ENCODE measurements at places on chromosomes 4 and X.
A peak's percentile ranks its signal among the peaks of the same experiment; 100 is the strongest.

DNA sequence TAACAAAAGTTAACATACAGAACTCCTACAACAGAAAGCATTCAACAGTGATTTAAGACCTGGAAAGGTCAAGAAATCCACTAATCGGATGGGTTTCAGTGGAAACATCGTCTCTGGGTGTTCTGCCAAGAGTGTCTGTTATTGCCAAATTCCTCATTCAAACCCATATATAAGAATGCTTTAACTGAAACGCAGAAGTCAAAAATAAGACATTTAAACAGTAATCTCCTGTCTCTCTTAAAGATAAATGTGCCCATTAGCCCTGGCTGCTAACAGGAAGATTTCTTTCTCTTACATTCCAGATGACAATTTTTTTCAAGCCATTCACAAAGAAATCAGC lies 31.5 kb downstream of the DCTD start:
- peak; percentile 49 for DNase-seq

DNA sequence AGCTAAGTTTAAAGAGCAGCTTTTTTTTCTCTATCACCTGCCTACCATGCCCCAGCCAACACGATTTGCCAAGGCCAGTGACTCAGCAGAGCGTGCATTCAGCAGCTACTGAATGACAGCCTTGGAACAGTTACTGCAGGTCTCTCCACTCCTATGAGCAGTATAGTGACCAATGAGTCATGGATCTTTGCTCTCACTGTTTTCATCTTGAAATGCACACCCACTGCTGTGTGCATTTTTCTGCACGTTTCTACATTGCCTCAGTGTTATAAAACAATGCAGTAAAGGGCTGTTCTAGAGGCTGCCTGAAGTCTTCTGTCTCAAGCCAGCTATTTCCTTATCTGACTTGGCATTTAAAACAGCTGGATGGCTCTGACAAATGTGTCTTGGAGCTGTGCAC lies 66.0 kb upstream of the C4orf54 start:
- DNase-seq = peak; percentile 87

GRCh38 chrX:141732031-141732430 lies 33.5 kb upstream of the SPANXD start:
- peak; percentile 16 for DNase-seq

- DNase-seq = no peak
Observed at GRCh38 chrX:153372949-153373348, 28.2 kb downstream of the PNMA6E start.

GRCh38 chr4:145440292-145441007 lies 41.2 kb upstream of the SMAD1 start:
- no peak for DNase-seq

DNA sequence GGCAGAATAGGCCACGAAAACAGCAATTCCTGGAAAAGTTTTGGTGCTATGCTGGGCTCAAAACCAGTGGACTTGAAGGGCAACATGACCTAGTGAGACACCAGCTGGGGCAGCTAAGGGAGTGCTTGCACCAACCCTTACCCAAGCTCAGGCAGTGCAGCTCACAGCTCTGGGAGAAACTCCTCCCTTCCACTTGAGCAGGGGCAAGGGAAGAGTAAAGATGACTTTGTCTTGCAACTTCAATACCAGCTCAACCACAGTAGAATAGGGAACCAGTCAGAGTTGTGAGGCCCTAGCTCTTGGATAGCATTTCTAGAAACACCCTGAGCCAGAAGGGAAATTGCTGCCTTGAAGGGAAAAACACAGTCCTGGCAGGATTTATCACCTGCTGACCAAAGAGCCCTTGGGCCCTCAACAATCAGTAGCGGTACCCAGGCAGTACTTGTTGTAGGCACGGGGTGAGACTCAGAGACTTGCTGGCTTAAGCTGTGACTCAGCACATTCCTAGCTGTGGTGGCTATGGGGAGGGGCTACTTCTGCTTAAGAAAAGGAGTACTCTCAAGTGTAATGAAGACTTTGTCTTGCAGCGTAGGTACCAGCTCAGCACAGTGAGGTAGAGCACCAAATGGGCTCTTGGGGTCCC lies 19.7 kb upstream of the ABCG2 start:
- peak; percentile 68 for DNase-seq

- DNase-seq = no peak
Observed at GRCh38 chrX:39874202-39874816, 223.4 kb downstream of the BCOR start.

DNA sequence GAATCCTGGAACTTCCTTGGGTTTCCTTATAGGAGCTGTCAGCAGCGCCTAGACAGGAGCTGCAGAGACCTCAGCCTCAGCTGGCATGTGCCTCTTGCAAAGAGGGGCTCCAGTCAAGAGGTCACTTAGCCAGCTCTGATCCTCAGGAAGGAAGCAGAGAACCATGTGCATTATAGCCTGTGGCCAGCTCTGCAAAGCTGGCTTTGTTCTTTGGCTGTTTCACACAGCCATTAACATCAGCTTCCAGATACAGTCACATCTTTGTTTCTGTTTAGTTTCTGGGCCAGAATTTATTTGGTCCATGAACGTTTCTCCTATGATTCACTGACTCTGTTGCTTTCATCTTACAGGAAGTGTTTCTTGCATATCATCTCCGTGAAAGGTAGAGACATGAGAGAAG lies 92.4 kb downstream of the CC2D2A start:
- no peak for DNase-seq

DNA sequence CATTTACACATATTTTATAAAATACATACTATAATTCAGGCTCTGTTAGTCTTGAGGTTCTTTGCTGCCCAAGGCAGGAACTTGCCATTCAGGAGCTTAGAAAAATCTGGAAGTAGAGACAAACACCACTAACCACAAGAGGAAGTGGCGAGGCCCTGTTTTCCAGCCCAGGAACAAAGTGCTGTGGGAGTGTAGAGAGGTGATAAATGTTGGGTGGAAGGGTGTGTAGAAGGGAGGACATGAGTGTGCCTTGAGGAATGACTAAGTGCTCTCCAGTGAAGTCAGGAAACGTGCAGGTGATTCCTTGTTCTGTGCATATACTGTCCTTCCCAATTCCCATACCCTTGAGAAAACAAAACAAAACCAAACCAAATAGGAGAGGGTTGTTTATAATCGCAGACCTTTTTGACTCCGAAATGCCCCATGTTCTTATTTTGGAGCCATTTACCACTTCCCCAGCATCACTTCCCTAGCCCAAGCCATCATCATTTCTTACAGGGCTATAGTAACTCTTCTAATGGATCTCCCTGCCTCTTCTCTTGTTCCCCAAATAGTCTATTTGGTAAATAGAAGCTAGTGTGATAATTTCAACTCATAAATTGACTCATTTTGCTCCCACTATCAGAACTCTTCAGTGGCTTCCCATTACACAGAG lies 83.2 kb downstream of the GPAT3 start:
- peak; percentile 43 for DNase-seq

GRCh38 chr4:68589790-68590189 lies 13.7 kb upstream of the UGT2B17 start:
- no peak for DNase-seq

DNA sequence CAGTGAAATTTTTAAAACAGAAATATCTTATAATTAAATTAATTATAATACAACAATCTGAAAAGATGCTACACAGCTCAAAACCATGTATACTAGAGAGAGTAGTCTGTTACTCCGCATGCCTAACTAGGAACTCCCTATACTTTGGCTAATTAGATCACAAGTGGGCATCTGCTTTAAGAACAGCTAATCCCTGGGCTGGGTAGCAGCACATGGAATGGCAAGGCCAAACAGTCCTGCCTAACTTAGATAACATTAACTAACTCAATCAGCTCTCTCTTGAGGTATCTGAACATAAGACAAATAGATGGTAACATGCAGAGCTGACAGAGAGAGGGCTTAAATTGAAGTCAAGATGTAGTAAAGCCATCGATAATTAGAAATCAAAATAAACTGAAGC lies 9.9 kb downstream of the CHIC2 start:
- no peak for DNase-seq

DNA sequence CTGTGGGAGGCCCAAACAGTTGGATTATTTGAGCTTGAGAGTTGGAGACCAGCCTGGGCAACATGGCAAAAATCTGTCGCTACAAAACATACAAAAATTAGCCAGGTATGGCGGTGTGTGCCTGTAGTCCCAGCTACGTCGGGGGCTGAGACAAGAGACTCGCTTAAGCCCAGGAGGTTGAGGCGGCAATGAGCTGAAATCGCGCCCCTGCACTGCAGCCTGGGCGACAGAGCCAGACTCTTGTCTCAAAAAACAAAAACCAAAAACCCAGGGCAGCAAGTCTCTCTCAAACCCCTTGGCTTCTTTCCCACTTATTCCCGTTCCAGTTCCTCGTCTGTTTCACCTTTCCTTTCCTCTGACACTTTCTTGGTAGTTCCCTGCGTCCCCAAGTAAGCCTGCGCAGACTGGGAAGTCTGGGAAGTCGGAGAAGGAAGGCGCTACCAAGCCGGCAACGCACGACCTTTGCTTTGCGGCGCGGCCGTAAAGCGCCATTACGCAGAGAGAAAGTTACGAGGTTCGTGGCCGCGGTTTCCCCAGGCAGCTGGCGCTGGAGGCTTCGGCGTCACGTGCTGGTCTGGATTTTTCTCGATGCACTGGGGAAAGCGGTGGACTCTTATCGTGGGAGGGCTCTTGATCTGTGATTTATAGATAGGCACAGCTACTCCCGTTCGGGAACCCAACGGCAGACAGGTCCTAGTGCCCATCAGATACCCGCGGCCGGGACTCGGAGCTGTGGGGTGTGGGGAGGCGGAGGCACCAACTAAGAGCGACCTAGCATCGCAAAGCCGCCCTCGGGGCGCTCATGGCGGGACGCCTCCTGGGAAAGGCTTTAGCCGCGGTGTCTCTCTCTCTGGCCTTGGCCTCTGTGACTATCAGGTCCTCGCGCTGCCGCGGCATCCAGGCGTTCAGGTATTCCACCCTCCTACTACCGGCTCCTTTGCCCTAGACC lies at the start of gene NUDT9:
Gene NUDT9, plus strand, starts transcription at position 470 of the 949 bp plus-strand sequence. Its CDS starts 333 bp downstream, at position 803.
- peak; percentile 97 for DNase-seq

- DNase-seq = no peak
Observed at GRCh38 chr4:113884655-113885054, 94.8 kb downstream of the ARSJ start.

DNA sequence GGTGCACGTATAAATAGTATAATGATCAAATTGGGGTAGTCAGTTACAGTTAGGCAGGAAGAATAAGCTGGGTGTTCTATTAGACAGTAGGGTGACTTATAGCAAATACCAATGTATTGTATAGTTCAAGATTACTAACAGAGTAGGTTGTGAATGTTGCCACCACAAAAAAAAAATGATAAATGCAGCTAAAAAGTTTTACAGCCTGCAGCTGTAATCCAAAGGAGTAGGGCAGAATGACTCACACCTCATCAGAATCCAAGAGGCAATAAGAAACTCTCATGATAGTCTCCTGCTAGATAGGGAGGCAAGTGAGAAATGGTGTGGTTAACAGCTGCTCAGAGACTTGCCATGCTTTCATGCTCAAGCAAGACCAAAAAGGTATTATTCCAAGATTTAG lies 19.6 kb upstream of the TCEAL4 start:
- DNase-seq = peak; percentile 74

- no peak for DNase-seq
Observed at GRCh38 chr4:15563871-15564270, 91.3 kb downstream of the FBXL5 start.

GRCh38 chr4:150089732-150090131 lies 11.5 kb downstream of the DCLK2 start:
- DNase-seq = no peak

DNA sequence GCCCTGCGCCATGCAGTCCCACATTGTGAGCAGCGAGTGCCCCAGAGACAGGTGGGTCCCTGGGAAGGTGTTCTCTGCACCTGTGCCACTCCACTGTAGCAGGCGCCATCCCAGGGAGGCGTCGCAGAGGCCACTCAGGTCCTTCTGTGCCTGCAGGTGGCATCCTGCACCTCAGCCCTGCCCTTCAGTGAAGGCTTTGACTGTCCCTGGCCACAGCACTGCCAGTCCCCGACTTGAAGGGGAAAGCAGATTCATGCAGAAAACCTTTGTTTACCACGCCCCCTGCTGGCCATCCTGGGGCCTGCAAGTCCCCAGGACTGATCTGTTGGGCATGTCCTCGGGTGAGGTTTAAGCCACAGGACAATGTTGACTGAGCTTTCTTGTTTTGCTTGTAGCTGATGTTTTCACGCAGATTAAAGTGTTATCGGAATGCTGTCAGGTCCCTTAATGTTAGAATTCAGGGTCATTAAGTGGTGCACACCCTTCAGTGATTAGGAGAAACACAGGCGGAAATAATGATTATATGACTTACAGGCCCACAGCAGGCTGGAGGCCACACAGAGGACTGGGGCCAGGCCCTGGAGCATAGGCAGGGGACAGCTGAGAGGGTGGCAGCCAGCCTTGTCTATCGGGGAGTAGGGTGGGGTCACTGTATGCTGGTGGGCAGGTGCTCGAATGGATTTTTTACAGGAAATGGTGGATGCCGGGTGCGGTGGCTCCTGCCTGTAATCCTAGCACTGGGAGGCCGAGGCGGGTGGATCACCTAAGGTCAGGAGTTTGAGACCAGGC lies 5.0 kb downstream of the TACC3 start:
- peak; percentile 88 for DNase-seq

GRCh38 chr4:25811374-25811690 lies 51.5 kb downstream of the SEL1L3 start:
- peak; percentile 50 for DNase-seq

GRCh38 chr4:7208509-7209451 lies 16.4 kb downstream of the SORCS2 start:
- no peak for DNase-seq

GRCh38 chrX:135328421-135329005 lies 19.2 kb downstream of the ETDC start:
- DNase-seq = peak; percentile 10

DNA sequence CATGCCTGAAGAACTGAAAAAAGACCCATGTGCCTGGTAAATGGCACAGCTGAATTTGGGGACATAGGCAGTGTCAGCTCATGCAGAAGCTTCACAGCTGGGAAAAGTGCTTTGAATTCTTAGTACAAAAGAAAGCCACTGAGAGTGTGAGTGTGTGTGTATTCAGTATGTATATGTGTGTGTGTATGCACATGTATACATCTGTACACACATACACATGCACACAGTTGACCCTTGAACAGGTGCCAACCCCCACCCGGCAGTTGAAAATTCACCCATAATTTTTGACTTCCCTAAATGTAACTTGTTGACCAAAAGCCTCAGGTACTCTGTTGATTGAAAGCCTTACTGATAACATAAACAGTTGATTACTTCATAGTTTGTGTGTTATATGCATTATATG lies 49.5 kb upstream of the ENPP6 start:
- no peak for DNase-seq

DNA sequence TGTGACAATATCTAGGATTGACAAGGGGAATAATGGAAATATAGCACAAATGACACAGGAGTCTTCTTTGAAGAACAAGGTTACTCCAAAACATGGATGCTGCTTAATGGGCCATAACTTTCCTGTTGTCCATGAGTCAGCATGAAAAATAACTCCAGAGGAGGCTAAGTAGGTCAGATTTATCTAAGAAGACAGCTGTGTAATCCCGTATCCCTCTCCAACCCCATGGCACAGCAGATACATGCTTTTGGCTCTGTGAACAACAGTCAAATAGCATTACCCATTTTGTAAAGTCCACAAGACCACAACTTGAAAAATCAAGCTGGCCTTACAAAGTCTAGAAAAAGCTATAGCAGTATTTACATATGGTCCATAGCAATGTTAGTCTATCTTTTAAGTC lies 2.1 kb upstream of the TMEM131L start:
- DNase-seq = no peak

- DNase-seq = no peak
Observed at GRCh38 chr4:16582526-16582925, 315.9 kb downstream of the LDB2 start.
